ENCODE measurements at places on chromosomes 2 and 18. TPM values are rescaled to one million over a fixed set of nuclear protein-coding genes. Genes with fewer than 3 reads are reported as not detected.

KIF5C gene
- 0.38 TPM for total RNA-seq

GAL3ST2 gene
- 0.85 TPM for total RNA-seq

SCN1A gene
- total RNA-seq = 0.19 TPM

NOSTRIN gene
- 1.4 TPM for total RNA-seq

All from regular cardiac myocyte (primary cell).